Activated CD4-positive, alpha-beta T cell treated with anti-CD3 and anti-CD28 coated beads for 48 hours (primary cell): ENCODE measurements at places on chromosomes 2 and 18.

- DNase-seq, result no peak
Observed at GRCh38 chr2:74573747-74574562, 19.4 kb downstream of the DOK1 start.

GRCh38 chr2:27792759-27793158 is 21.2 kb downstream of the MRPL33 start:
- no peak for DNase-seq

DNA sequence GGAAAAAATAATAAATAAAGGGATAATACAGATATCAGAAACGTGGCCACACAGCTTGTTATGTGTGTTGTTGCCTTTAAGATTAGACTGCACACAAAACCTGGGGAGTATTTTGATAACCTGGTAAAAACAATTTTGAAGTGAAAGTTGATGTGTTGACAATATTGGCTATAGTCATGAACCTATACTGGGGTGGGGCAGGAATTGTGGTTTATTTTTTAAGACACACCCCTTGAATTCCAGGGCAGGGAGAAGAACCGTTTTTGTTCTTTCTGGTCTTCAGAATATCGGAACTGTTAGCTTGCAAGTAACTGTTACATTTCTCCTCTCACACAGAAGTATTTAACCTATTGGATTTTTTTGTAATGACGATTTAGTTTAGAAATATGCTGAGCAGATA is 80.4 kb downstream of the LIMS1 start:
- DNase-seq, result no peak

GRCh38 chr2:170255971-170256370 is 78.0 kb downstream of the MYO3B start:
- DNase-seq, result no peak

GRCh38 chr2:212914392-212914791 is 237.0 kb downstream of the IKZF2 start:
- DNase-seq, result no peak

GRCh38 chr2:70440621-70441020 is 113.0 kb downstream of the TGFA start:
- peak; percentile 30 for DNase-seq

DNA sequence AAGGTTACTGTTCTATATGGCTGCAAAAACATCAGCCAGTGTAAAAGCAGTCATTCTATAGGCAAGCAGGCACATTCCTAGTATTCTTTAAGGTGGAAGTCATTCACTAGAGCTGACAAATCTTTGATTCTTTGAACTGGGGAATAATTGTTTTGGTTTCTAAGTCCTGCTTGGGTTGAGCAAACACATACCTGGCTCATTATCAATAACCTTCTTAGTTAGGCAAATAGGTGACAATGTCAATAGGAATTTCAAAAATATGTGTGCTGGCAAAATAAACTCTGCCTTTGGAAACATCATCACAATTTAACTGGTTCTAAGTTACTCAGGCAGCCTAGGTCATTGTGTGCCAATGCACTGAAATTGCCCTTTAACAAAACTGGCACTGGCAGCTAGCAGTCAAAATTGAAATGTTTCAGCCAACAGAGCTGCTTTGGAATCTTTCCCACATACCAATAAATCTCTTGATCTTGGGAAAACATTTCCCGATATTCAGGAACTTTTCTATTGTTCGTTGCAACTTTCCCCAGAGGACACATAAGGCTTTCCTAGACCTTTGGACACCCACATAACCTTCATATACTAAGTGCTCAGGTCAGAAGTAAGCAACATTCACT is 402.0 kb upstream of the MMADHC start:
- no peak for DNase-seq

DNA sequence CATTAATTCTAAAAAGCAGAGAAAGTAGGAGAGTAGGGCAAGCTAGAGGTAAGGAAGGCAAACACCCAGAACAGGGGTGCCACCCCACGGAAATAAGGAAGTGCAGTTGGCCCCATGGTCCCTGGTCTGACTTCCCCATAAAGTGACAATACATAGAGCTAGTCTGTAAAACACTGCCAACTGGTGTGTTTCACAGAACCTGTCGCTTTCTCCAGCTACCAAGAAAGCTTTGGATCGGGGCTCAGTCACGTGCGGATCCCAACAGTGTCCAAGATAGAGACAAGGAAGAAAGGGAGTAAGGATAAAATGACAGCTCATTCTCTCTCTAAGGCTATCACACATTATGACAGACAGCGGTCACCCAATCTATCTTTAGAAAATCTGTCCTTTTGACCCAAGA is 36.4 kb downstream of the TBC1D8 start:
- no peak for DNase-seq
